Stimulated activated CD4-positive, alpha-beta T cell treated with anti-CD3 and anti-CD28 coated beads, Interleukin-4, amount 100 ng/mL, for 48 hours (primary cell): ENCODE measurements at places on chromosomes 16 and 17.

DNA sequence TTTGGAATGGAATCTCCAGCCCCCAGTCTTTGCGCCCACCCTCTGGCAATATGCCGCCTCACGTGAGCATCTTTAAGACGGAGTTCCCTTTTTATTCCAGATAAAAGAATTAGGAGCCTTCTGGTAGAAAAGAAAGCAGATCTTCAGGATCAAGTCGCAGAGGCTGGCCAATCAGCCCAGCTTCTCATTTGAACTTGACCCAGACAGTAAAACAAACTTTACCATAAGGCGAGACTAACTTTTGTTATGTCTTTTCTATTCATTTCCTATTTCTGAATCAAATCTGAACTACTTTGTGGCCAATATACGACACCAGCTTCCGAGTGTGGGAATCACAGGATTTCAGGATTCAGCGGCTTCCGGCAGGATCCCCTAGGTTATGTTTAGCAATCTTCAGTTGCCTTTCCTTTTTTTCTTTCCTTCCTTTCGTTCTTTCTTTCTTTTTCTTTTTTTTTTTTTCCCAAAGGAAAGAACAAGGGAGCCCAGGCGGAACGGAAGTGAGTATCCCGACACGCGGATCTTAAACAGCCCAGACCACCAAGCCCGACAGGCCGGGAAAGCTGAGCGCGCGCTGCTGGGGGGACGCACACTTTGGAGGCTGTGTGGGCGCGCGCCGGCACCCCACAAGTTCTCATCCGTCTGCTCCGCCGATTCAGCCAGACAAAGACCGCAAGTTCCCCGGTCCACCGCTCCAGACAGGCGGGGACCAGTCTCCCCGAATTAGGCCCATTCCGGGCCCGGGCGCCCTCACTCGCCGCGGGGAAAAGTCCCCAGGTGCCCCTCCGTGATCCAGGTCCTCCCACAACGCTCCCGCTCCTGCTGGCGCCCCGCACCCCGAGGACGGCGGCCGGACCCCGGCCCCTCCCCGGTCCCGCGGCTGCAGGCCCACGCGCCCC is 633 bp downstream of the TBC1D16 start:
- peak; percentile 24 for DNase-seq

DNA sequence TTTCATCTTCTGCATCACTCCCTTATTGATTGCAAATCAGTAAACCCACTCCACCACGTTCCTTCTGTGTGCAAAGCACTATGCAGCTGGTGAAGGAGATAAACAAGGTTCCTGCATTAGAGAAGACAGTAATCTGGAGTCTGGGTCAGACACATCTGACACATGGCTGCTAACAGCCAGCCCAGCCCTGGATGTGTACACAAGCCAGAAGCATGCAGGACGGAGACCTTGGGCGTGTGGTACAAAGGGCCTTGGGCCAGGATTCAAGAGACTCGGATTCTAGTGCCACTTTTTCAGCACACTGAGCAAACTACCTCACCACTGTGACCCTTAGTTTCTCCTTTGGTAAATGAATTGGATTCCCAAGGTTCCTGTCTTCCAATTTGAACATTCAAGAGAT is 86.6 kb upstream of the DNAH9 start:
- no peak for DNase-seq

DNA sequence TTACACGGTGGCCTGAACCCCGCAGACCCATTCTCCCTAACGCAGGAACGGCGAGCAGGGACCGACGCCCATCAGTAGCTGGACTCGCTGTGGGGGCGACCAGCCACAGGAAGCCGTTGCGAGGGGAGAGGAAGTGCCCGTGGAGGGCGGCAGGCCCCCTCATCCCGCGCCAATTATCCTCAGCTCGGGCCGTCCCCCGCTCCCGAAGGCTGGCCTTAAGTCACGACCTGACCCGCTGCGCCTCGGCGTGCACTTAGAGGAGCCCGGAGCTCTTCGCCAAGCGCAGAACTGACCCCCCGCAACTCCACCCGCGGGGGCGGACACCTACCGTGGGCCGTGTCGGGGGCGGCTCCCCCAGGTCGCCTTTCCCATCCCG is 401 bp downstream of the ARL16 start:
- DNase-seq, result no peak

- no peak for DNase-seq
Observed at GRCh38 chr17:44722254-44722653, 13.8 kb downstream of the DBF4B start.

- DNase-seq, result no peak
Observed at GRCh38 chr16:66300037-66300436, 66.5 kb upstream of the CDH5 start.

DNA sequence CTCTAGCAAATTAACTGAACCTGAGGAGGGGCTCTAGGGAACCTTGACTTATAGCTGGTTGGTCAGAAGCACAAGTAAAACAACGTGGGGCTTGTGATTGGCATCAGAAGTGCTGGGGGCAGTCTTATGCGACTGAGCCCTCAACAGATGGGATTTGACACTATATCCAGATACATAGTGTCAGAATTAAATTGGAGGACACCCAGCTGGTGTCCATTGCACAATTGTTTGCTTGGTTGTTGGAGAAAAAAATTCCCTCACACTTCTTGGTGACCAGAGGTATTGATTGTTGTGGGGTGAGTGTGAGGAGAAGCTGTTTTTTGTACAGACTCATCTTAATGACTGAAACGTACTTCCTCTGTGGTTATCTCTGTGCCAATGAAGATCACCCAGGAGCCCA is 59.7 kb downstream of the NTN1 start:
- DNase-seq, result no peak

- DNase-seq, result no peak
Observed at GRCh38 chr17:72099919-72100318, 20.9 kb upstream of the SOX9 start.

GRCh38 chr16:63617047-63617989 is 1504.5 kb downstream of the CDH11 start:
- DNase-seq, result no peak

DNA sequence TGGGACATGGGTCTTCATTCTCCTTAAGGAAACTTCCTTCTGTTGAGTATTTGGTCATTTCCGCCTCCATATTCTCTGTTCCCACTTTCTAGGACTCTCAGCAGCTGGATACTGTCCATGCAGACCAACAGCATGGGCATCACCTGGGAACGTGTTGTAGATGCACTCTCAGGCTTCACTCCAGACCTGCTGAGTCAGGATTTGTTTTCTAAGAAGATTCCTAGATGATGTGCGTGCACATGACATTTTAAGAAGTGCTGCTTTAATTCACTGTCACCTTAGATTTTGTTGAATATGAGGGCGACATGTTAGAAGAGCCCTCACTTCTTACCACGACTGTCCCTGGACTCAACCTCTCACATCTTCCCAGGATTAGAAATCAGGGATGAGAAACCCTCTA is 10.0 kb upstream of the SDK2 start:
- no peak for DNase-seq

- no peak for DNase-seq
Observed at GRCh38 chr16:85376292-85377095, 236.6 kb upstream of the GSE1 start.

DNA sequence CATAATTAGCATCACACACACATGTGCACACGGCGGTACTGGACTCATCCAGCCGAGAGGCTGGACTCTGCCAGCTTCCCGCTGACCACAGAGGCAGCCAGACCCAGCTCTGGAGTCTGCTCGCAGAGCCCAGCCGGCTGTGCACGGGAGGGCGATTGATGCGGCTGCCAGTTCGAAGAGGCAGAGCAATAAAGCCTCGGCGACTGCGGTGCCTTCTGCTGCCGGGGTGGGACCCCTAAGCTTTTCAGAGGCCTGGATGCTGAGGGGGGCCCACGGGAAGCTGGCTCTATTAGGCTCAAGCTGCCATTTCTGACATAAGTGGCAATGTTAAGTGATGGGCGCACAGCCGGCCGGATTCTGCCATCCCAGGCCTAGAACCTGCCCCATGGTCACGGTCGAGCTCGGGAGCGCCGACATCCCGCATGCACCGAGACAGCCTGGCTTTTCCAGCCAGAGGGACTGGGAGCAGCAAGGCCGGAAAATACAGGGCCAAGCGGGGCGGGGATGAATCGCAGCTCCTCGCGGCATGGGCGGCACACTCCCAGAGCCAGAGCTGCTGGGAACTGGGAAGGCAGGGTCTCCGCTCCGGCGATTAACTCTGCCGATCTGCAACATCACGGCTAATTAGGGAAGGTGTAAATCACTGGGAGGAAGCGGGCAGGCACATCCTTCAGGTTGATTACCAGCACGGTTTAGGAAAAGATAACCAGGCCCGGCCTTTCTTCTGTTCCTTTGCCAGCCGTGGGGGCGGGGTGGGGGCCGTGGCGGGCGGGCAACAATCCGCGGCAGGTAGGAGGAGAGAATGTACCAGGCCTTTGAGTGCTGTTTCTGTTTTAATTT is 57.7 kb downstream of the TBC1D16 start:
- no peak for DNase-seq

DNA sequence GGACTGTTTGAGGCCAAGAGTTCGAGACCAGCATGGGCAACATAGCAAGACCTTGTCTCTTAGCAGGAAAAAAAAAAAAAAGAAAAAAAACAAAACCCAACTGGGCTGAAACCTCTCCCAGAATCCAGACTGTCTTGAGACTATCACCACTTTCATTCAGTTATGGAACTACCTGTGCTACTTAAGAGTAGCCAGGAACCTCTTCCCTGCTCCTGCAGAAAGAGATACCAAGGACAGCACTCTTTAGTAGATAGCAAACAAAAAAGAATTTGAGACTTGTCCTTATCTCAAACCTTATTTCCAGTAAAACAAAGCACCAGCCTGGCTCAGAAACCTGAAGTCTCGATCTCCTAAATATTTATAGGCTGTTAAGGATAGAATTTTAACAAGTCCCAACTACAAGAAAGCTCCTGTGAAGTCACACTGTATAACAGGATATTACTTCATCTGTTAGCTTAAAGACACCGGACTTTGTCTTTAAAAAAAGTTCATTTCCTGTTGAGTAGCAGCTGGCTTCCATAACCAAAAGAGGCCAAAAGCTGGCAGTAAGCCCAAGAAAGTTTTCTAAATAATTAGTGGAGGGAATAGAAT is 5.1 kb downstream of the CDR2 start:
- DNase-seq, result no peak

DNA sequence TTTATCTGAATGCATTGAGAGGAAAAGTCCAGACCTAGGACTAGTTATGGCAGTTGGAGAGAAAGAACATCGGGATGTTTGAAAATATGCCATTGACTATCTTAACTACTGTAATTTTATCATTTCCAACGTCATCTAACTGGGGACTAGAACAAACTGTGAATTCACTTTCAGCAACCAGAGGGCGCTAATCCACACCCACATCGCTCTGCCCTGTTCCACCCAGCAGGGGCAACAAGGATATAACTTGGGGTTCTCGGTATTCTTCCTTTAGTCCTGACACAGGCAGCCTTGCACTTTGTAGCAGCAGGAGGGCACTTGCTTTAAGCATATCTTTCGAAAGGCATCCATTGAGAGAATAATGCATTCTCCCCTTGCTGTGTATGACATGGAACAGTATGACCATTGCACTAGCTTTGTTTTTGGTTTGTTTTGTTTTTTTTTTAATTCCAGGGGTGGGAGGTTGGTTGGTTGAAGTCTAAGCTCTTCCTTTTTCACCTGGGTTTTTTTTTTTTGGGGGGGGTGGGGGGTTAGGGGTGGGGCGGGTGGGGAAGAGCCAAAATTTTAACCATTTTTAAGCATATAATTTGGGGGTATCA is 31.5 kb downstream of the SIAH1 start:
- DNase-seq, result no peak

- no peak for DNase-seq
Observed at GRCh38 chr16:60463986-60464385, 1572.3 kb downstream of the CDH8 start.

- no peak for DNase-seq
Observed at GRCh38 chr17:43935926-43936261, 6.4 kb downstream of the PPY start.

- no peak for DNase-seq
Observed at GRCh38 chr17:18860161-18860972, 2.4 kb downstream of the PRPSAP2 start.

DNA sequence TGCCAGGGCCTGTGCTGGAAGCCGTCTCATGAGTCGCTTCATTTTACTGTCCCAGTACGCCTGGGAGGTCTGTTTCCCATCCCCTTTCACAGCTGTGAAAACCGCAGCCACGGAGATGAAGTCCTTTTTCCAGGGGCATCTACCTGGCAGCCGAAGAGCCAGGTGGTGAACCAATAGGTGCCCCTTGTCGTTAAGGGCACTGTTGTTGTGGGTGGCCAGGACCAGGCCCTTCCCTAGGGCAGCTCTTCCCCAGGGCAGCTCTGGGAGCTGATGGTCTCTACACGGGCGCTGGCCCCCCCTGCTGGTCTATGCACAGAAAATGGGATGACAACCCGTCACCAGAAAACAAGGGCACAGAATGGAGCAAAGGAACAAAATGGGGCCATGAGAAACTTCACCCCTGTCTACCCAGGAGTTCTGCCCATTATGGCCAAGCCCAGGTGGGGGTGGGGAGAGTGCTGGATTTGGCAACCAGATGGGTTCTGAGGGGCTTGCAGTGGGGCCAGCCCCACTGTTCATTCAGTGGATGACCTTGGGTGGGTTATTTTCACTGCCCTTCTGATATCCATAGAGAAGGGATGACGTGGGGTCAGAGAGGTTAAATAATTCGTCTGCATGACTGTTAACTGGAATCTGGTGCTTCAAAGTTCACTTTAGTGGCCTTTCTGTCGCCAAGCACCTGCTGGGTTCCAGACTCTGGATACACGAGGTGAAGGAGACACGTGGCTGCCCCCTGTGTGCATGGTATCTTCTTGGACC is 11.5 kb downstream of the RMI2 start:
- peak; percentile 58 for DNase-seq

GRCh38 chr16:15434425-15435215 is at the start of gene BMERB1:
TSS of gene BMERB1 (plus strand) at chr16:15434588. CDS start at chr16:15434654, 66 bp downstream.
- DNase-seq, result peak; percentile 69

DNA sequence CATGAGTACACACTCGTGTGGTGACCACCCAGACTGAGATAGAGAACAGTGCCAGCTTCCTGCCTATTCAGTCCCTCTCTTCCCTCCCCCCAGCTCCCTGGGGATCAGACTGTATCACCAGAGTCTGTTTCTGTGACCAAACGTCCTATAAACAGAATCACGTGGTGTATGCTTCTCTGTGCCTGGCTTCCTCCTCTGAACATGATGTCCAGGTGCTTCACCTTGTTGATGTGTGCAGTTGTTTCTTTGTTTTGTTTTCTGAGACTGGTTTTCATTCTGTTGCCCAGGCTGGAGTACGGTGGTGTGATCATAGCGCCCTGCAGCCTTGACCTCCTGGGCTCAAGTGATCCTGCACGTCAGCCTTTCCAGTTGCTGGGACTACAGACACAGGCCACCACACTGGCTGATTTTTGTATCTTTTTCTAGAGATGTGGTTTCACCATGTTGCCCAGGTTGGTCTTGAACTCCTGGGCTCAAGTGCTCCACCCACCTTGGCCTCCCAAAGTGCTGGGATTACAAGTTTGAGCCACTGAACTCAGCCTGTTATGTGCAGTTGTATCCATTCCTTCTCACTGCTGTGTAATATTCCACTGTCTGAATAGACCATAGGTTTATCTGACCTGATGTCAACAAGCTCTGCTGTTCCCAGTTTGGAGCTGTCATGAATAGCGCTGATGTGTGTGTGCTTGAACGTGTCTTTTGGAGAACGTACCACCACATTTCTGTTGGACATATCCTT is 28.9 kb upstream of the PRM1 start:
- no peak for DNase-seq

- DNase-seq, result peak; percentile 15
Observed at GRCh38 chr16:3578121-3578520, 918 bp upstream of the NLRC3 start.
